ENCODE measurements at places on chromosomes 3 and 15.

- DNase-seq, result peak; percentile 27
Measured at GRCh38 chr15:92907229-92907628, 7.1 kb downstream of the CHD2 start.

DNA sequence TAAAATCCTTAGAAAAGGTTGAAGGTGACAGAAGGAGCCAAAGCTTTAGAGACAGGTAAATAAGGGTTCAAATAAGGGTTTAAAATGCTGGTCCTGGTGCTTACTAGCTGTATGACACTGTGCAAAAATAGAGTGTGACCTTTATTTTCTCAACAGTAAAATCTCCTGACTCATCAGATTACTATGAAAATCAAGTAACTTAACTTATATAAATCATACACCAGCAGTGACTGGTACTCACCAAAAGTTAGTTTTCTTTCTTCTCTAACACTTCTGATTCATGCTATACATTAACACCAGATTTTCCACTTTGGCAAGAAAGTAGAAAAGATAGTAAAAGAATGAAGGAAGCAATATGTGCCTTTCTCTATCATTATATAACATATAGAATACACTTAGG lies 205.9 kb upstream of the GBE1 start:
- peak; percentile 9 for DNase-seq

DNA sequence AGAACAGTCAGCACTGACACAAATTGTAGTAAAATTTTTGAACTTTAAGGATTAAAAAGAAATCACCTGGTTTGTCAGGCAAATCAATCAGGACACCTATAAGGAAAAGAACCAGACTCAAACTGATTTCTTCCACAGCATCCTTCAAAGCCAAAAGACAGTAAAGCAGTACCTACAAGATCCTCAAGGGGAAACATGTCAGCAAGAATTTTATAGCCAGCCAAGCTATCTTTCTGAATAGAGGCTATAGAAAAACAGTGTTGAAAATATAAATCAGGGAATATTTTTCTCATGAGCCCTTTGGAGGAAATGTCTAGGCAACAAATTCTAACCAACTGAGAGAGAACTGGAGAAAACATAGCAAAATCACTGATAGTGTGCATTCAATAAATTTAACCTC lies 301.4 kb upstream of the UBE2E2 start:
- DNase-seq, result no peak

DNA sequence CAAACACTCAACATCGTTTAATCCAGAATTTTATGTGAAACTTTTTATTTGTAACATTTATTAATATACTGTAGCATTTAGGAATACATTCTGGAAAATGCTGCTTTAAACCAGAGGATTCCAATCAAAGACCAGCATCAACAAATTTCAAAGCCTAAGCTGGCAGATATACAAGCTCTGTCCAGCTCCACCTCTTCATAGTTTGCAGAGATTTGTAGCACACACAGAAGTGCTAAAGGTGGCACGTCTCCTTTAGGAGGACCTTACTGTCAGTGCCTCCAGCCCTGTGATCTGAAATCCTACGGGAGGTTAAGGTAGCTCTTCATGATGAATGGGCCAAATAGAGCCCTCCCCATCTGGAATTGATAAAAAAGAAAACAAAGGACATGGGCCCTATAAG lies 329.7 kb upstream of the NECTIN3 start:
- no peak for DNase-seq

DNA sequence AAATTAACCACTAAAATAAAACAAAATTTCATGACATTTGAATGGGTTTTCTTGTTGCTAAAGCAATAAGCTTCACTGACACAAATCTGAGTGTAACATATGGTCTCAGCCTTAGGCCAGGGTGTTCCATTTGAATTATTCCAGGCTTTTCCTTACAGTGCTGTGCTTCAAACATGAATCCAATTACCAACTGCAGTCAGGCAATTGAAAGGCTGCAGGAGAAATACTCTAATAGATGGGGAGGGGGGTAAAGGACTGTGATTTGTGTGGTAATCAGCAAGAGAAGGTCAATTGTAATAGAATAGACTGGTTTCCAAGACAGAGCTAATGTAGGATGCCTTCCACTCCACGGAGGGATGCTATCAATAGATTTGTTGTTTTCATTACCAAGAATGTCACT lies 466.7 kb downstream of the C3orf38 start:
- DNase-seq, result no peak

DNA sequence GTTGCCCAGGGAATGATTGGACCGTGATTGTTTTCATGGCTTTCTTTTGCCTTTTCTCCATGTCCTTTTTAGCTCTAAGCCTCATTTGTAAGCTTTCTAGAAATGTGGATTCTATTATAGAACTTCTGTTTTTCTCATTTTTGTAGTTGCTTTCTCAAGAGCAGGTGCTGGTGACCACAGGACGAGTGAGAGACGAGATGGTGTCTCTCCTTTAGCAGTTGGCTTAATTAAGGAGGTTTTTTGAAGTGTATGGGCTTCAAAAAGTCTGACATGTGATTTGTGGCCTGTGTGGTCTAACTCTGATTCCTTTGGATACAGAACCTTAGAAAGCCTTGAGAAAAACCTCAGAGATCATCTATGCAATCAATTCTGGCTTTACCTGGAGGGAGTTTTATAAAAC lies 292.8 kb downstream of the LPP start:
- no peak for DNase-seq

DNA sequence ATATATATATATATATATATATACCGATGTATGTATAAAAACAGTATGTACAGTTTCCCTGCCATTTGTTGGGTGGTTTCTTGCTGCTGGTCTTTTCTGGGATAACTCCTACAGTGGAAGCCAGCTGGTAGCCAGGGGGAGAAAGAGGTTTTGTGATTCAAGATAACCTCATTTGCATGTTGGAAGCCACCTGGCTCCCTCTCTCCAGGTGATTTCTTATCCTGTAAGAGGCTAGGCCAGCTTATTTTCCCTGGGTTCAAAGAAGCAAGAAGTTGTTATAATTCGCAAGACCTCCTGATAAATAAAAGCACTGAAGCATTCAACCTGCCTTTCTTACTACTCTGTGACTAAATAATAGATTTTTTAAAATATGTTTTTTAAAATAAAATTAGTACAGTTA lies 443.3 kb downstream of the VGLL3 start:
- no peak for DNase-seq

DNA sequence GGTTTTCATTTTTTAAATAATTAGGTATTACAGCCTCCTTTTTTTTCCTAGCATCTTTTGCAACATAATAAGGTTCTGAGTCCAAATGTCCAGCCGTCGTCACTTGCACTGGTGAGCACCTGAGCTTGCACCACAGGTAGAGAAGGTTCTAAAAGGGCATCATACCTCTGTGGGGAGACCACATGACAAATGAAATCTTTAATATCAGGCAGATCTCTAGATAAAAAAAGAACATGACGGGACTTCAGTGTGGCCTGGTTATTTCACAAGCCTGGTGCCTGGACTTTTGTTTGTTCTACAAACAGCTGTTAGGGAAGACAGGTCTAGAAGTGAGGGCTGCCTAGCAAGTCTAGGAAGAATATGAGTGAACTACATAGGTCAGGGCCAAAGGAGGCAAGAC lies 3.6 kb downstream of the ZBED2 start:
- DNase-seq, result no peak

- DNase-seq, result peak; percentile 97
Measured at GRCh38 chr15:62119227-62119864, 45.7 kb downstream of the C2CD4B start.

- peak; percentile 83 for DNase-seq
Measured at GRCh38 chr3:76307556-76307955, 522.2 kb upstream of the ZNF717 start.

DNA sequence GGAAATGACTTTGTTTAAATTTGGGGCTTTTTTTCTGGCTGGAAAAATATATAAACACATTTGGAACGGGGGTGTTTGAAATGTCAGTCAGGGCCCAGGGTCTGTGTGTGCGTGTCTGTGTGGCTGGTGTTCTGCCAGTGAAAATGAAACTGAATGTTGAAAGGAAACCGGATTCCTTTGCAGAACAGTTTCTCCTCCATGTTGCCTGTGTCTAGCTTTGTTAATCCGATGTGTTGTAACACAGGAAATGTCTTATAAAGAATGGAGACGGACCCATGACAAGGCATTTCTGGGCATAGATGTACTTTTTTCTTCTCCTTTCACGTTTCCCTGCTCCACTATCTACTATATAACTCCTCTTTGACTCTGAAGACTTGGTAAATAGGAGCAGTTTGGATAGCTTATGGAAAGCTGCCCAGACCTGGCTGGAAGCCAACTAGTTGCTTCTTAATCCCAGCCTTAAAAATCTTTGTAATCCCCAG lies 2.8 kb downstream of the SQOR start:
- peak; percentile 85 for DNase-seq

DNA sequence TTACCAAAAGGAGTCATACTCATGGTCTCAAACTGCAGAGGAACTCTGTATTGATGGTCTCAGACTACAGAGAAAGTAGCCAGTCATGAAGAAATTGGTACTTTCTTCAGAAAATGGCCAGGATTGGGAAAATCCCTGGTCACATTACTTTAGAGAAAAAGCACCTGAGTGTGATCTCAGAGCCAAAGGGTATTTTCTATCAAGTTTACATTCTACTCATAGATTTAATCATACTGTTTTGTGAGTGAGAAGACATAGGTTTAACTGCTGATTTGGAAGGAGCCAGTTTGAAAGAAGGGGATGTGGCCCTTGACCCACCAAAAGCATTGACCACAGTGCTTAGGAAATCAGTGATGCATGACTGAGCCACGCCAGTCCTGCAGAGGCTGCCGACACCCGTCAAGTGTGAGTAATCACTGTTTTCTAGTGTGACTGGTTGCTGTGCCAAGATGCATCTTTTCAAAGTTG lies 203.6 kb downstream of the AKAP13 start:
- peak; percentile 51 for DNase-seq

- no peak for DNase-seq
Measured at GRCh38 chr15:34609102-34610057, 25.9 kb upstream of the GOLGA8B start.

GRCh38 chr3:104742044-104742443 lies 624.7 kb upstream of the ALCAM start:
- no peak for DNase-seq

- no peak for DNase-seq
Measured at GRCh38 chr3:153658136-153658535, 463.1 kb upstream of the ARHGEF26 start.

DNA sequence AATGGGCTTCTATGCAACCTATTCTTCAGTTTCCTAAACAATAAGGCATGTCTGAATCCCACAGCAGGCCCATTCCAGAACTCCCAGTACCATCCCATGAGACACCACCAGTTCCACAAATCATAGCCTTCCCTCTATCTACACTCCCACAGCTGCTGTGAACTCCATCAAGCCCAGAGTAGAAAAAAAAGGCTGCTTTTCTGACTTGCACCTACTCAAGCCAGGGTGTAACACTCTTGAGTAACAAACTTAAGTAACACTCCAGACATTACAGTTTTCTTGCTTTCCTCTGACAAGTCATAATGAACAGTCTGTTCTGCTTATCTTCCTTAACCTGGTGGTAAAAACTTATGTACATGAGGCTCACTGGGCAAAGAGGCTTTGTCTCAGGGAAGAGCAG lies 283.1 kb downstream of the NFKBIZ start:
- no peak for DNase-seq

GRCh38 chr3:44862226-44862637 lies 520 bp downstream of the TMEM42 start:
- peak; percentile 34 for DNase-seq

- DNase-seq, result peak; percentile 43
Measured at GRCh38 chr3:125431912-125432790, 57.0 kb upstream of the ZNF148 start.

- DNase-seq, result peak; percentile 94
Measured at GRCh38 chr3:177463863-177464262, 266.6 kb upstream of the TBL1XR1 start.

DNA sequence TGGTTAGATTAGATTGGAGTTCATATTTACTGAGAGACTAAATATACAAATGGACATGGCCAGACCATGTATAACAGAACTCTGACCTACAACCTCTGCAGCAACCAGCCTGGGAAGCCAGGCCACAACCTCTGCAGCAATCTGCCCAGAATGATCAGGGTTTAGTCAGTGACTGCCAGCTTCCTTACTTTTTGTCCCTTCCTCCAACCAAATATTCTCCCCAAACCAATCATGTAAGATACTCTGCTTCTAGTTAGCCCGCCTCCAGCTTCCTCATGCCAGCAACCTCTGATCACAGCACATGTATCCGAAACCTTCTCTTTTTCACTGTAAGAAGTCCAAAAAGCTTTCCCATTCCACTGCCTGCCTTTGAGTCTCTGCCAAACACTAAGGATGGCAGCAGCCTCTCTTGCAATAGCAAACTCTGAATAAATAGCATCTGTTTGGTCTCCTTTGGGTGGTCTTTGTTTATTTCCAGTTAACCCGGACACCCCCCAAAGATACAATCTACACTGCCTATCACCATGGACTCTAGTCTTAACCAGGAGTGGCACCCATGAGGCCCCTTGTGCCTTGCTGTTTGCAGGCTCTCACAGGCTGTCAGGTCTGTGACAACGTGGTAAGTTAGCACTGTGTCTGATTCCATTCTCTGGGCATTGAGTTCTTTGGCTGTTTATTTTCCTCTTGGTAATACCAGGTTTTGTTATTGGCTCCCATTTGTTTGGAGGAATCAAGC lies 102.2 kb downstream of the ERC2 start:
- DNase-seq, result no peak

GRCh38 chr3:162224746-162225145 lies 728.1 kb downstream of the OTOL1 start:
- peak; percentile 46 for DNase-seq

- DNase-seq, result no peak
Measured at GRCh38 chr3:105907777-105908176, 39.0 kb upstream of the CBLB start.

- DNase-seq, result no peak
Measured at GRCh38 chr3:150327678-150328653, 80.1 kb upstream of the TSC22D2 start.

GRCh38 chr3:187567661-187568121 lies 102.5 kb downstream of the SST start:
- DNase-seq, result peak; percentile 84

- peak; percentile 37 for DNase-seq
Measured at GRCh38 chr15:60115579-60116380, 111.7 kb downstream of the FOXB1 start.

- DNase-seq, result no peak
Measured at GRCh38 chr3:464255-464654, 267.7 kb downstream of the CHL1 start.

GRCh38 chr15:36911322-36911944 lies 188.9 kb downstream of the MEIS2 start:
- DNase-seq, result peak; percentile 17

DNA sequence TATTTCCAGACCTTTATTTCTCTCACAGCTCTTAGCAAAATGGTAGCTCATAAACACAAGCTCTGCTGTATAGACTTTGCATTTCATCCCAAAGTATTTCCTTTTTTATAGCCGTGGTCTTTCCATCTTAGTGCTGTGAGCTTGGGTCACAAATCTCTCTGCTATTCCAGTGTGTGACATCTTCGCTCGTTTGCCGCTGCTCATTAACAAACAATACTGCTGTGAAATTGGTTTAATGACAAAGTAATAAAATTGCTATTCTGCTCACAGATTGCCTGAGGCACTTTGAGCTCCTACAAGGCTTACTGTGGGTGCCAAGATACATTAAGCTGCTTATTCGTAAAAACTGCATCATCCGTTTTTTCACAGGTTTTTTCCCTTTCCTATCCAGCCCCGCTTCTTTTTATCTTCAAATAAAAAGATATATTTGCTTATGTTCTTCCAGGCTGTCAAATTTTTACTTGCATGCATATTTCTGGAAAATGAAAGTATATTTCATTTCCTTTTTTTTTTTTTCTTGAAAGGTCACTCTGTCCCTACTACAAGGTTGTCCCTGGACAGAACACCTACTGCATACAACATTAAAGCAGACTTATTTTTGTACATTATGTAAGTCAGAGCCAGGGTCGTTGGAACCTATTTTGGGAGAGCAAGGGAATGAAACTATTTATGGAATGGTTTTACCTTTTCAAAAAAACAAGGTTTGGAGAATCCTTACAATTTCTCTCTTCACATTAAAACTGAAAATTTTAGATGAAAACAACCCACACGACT lies 174.5 kb downstream of the MEIS2 start:
- no peak for DNase-seq

Measured in fibroblast of skin of back (primary cell).